ENCODE measurements at places on chromosomes 1 and 21. TPM values are rescaled to one million over a fixed set of nuclear protein-coding genes. Genes with fewer than 3 reads are reported as not detected.

Gene FUCA1
- 8.3 TPM for total RNA-seq

Gene EPHA2
- 31.4 TPM for total RNA-seq

Gene TIAM1
- 25.2 TPM for total RNA-seq

Gene HPCAL4
- 0.80 TPM for total RNA-seq

Gene TRABD2B
- total RNA-seq = 10.8 TPM

- peak; percentile 33 for DNase-seq
- no peaks in the 10 kb centered on the region for H3K4me1 ChIP-seq
- no peak overlapping the region for H3K4me3 ChIP-seq
- H3K27ac ChIP-seq = no peak overlapping the region
- no peaks in the 10 kb centered on the region for H3K27me3 ChIP-seq
Measured at GRCh38 chr1:191629836-191630235, 528.4 kb upstream of the RGS18 start.

DNA sequence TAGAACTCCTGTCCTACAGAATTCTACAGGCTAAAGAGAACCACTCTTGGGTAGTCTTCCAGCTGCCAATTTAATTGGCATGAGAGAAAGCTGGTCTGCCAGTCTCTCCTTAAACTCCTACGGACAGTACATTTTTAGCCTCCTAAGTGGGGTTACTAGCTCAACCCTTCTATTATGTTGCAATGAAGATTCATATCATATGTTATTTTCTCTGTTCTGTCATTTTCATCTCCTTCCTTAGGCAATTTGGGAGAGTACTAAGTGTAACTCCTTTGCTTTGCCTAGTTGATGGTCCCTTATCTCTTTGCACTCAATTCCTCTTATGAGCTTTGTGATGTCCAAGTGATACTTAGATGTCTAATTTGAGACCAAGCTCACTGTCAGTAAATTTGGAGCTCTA is 14.0 kb downstream of the GNAT2 start:
- H3K4me1 ChIP-seq = peaks cover 19% of the 10 kb centered on the region
- no peak for DNase-seq
- no peak overlapping the region for H3K27ac ChIP-seq
- H3K36me3 ChIP-seq = no peaks in the 10 kb centered on the region

- peaks cover 29% of the 10 kb centered on the region for H3K27me3 ChIP-seq
- peaks cover 39% of the 10 kb centered on the region for H3K4me1 ChIP-seq
- no peaks in the 10 kb centered on the region for H3K36me3 ChIP-seq
Measured at GRCh38 chr1:204151552-204152309, at the start of gene ETNK2. TSS of gene ETNK2 (minus strand) at chr1:204152044. CDS start at chr1:204151852, 192 bp downstream.

- H3K4me1 ChIP-seq = peaks cover 10% of the 10 kb centered on the region
- peaks cover 2% of the 10 kb centered on the region for H3K36me3 ChIP-seq
- H3K4me3 ChIP-seq = no peak overlapping the region
- no peak overlapping the region for H3K27ac ChIP-seq
- DNase-seq = peak; percentile 20
- H3K27me3 ChIP-seq = peaks cover 23% of the 10 kb centered on the region
Measured at GRCh38 chr1:33429856-33430691, 821 bp downstream of the PHC2 start.

GRCh38 chr1:203807196-203807595 is 11.8 kb downstream of the ZBED6 start:
- no peaks in the 10 kb centered on the region for H3K27me3 ChIP-seq
- H3K4me3 ChIP-seq = no peak overlapping the region
- peaks cover 49% of the 10 kb centered on the region for H3K36me3 ChIP-seq
- no peak for DNase-seq
- H3K4me1 ChIP-seq = peaks cover 3% of the 10 kb centered on the region

- H3K4me3 ChIP-seq = peak overlapping the region; percentile 84
- peaks cover 25% of the 10 kb centered on the region for H3K36me3 ChIP-seq
- H3K27ac ChIP-seq = peak overlapping the region; percentile 22
- H3K27me3 ChIP-seq = no peaks in the 10 kb centered on the region
- DNase-seq = peak; percentile 49
- peaks cover 31% of the 10 kb centered on the region for H3K4me1 ChIP-seq
Measured at GRCh38 chr1:43979528-43980254, 681 bp downstream of the B4GALT2 start.

DNA sequence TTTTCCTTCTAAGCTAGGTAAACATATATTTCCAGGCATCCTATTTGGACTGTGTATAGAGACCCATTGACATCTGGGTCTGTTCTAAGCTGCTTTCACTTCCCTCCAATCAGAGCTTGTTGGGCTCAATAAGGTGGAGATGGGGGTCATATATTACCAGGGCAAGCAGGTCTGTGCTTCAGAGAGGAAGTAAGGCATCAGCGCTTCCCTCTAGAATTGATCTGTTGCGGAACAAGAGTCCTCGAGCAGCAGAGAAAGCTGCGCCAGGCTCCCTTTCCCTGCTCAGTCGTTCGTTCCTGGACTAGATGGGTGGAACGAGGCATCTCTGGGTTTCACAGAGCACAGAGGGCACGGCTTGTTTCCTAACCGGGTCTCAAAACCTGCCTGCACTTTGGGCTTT is 63.5 kb downstream of the DISC1 start:
- H3K27me3 ChIP-seq = peaks cover 6% of the 10 kb centered on the region
- H3K36me3 ChIP-seq = peaks cover 22% of the 10 kb centered on the region
- H3K4me1 ChIP-seq = peaks cover 12% of the 10 kb centered on the region
- H3K27ac ChIP-seq = peak overlapping the region; percentile 64
- H3K4me3 ChIP-seq = no peak overlapping the region
- no peak for DNase-seq

GRCh38 chr1:223022641-223023473 is 120.2 kb downstream of the TLR5 start:
- no peak for DNase-seq
- peak overlapping the region; percentile 66 for H3K4me3 ChIP-seq
- H3K4me1 ChIP-seq = peaks cover 71% of the 10 kb centered on the region
- H3K27me3 ChIP-seq = no peaks in the 10 kb centered on the region

DNA sequence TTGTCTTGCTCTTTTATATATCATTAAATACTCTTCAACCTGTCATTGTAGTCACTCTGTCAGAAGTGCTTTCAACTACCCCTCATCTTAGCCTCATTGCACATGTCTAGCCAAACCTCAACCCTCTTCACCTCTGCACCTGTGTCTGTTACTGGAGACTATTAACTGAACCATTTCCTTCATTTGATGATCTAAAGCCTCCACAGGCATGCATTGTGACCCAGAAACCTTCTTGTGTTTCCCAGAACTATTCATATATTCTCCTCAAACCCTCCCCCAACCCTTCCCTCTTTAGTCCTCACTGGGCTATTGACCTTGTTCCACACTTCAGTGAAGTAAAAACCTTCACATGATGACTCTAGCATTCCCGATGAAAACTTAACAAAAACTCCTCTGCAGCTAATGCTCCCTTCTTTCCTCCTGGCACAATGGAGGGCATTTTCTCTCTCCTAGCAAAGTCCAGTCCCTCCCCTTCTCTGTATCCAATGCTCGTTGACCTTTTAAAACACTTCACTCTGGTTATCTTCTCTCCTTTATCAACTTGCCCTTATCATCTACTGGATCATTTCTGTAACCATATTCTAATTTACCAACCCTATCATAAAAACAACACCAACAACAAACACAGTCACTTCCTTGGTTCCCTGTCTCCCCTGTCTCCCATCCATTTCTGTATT is 86.1 kb downstream of the BACH1 start:
- no peak for DNase-seq
- H3K27me3 ChIP-seq = no peaks in the 10 kb centered on the region
- no peak overlapping the region for H3K4me3 ChIP-seq

DNA sequence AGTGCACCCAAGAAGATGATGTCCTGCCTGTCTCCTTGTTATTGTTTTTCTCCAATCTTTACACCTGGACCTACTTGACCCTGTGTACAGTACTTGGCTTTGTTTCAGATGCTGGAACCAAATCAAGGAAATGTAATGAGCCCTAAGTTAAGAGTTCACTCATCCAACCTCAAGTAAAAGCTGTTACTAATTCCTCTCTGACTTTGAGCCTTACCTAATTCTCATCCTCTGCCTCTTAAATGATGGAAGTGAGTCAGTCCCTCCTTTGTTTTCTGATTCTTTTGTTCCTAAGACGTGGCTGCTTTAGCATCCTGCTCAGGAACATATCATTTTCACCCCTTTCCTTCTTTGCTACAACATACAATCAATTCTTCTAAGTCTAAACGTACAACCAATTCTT is 15.3 kb upstream of the PLA2G4A start:
- no peaks in the 10 kb centered on the region for H3K27me3 ChIP-seq
- peaks cover 7% of the 10 kb centered on the region for H3K4me1 ChIP-seq
- H3K27ac ChIP-seq = no peak overlapping the region

GRCh38 chr1:241114699-241115233 is 242.2 kb downstream of the RGS7 start:
- peak overlapping the region; percentile 91 for H3K27ac ChIP-seq

GRCh38 chr1:184789884-184790283 is 35.2 kb upstream of the EDEM3 start:
- peaks cover 7% of the 10 kb centered on the region for H3K4me1 ChIP-seq
- peaks cover 6% of the 10 kb centered on the region for H3K36me3 ChIP-seq
- no peak overlapping the region for H3K27ac ChIP-seq
- no peaks in the 10 kb centered on the region for H3K27me3 ChIP-seq
- no peak for DNase-seq
